Upper lobe of right lung (tissue), 1 donor: ENCODE measurements at places on chromosomes 13 and 19. TPM values are rescaled to one million over a fixed set of nuclear protein-coding genes. Genes with fewer than 3 reads are reported as not detected.

- peaks cover 52% of the 10 kb centered on the region for H3K36me3 ChIP-seq
- H3K27ac ChIP-seq = no peak overlapping the region
- H3K4me3 ChIP-seq = no peak overlapping the region
- no peaks in the 10 kb centered on the region for H3K27me3 ChIP-seq
- H3K4me1 ChIP-seq = peaks cover 7% of the 10 kb centered on the region
Measured at GRCh38 chr19:3975144-3975543, 4.2 kb upstream of the DAPK3 start.

DNA sequence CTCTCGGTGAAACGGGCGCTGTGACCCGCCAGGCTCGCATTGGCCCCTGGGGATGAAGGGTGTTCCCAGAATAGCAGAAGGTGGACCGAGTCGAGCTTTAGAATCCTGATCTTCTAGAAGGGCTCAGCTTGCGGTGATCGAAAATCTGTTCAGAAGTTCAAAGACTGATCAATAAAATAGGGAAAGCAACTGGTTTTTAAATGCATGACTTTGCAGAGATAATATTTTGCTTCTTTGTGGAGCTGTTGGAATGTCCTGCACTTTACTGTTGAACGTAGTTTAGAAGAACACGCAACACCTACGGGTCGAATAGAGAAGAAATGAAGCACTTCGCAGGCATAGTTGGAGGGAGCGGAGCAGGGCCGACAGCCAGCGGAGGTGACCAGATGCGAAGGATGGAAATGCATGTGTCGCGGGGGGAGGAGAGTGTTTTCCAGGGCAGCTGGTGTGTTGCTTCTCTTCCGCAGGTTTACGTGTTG is 766 bp downstream of the CEBPG start:
- peaks cover 6% of the 10 kb centered on the region for H3K36me3 ChIP-seq
- peak overlapping the region; percentile 74 for H3K4me3 ChIP-seq

DNA sequence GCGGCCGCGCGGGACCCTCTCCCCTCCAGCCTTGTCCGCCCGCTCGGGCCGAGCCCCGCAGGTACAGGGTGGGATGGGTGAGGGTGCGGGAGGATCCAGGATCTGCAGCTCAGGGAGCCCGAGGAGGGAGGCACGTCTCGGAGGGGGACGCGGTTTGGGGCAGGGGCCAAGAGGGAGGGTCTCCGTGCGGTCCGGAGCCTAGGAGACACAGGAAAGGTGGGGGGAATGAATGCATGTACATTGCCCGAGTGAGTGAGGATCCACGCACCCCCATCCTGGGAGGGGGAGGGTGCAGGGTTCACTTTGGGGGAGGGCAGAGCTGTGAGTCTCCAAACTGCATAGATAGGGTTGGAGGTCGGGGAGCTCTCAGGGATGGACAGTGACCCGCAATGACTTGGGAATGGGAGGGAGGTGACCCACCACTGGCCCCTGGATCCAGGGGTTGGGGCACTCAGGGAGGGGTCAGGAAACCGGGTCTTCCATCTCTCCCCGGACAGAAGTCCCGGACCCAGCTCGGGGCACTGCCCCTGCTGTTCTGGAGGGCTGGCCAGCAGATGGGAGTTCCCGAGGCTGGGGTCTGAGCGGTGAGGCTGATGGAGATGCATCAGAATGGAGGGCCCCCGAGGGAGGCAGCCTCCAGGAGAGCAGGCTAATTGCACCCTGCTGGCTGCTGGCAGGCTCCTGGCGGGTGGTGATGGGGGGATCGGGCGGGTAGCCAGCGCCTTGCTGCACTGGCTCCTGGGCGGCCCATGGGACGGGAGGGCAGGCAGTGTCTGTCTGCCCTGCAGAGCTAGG is 547 bp downstream of the KCNN1 start:
- no peak overlapping the region for H3K27ac ChIP-seq
- no peak for DNase-seq
- H3K27me3 ChIP-seq = peaks cover 27% of the 10 kb centered on the region
- H3K4me3 ChIP-seq = no peak overlapping the region

Gene FGF22
- total RNA-seq = 0.52 TPM

DNA sequence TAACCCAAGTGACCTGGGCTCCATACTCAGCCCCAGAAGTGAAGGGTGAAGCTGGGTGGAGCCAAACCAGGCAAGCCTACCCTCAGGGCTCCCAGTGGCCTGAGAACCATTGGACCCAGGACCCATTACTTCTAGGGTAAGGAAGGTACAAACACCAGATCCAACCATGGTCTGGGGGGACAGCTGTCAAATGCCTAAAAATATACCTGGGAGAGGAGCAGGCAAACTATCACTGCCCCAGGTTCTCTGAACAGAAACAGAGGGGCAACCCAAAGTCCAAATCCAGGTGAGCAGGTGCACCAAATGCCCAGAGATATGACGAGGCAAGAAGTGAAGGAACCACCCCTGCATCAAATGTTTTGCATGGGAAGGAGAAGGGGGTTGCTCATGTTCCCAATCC is 6.1 kb upstream of the CEACAM7 start:
- H3K27me3 ChIP-seq = no peaks in the 10 kb centered on the region
- no peaks in the 10 kb centered on the region for H3K4me1 ChIP-seq
- DNase-seq = no peak
- no peak overlapping the region for H3K4me3 ChIP-seq
- no peak overlapping the region for H3K27ac ChIP-seq
- H3K36me3 ChIP-seq = no peaks in the 10 kb centered on the region

Gene C19orf73
- total RNA-seq = 1.5 TPM

GRCh38 chr19:13665125-13665905 is 99.0 kb upstream of the MRI1 start:
- H3K4me1 ChIP-seq = no peaks in the 10 kb centered on the region
- no peak for DNase-seq
- H3K4me3 ChIP-seq = no peak overlapping the region
- H3K27ac ChIP-seq = no peak overlapping the region

DNA sequence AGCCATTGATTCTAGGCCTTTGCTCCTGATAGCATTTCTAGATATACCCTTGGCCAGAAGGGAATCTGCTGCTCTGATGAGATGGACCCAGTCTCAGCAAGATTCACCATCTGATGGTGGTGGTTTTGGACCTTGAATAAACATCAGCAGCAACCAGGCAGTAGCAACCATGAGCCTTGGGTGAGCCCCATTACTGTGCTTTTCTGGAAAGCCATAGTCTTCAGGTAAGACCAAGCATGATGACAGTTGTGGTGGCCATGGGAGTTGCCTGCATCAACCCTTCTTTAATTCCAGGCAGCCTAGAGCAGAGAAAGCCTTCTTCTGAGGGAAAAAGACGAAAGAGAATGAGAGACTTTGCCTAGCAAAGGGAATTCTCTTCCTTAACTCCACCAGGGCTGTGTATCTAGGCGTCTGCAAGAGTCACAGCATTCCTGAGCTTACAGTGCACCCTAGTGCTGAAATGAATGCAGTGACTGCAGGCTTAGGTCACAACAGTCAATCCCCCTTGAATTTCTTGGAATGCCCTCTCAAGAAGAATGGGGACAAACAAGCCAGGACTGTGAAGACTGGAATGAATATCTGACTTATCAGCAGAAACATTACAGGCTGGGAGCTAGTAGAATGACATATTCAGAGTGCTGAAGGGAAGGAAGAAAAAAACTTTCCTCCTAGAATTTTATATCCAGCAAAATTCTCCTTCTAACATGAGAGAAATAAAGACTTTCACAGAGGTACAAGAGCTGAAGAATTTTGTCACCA is 942.4 kb upstream of the PCDH20 start:
- H3K36me3 ChIP-seq = no peaks in the 10 kb centered on the region
- DNase-seq = no peak
- H3K27ac ChIP-seq = no peak overlapping the region
- no peaks in the 10 kb centered on the region for H3K27me3 ChIP-seq
- H3K4me1 ChIP-seq = no peaks in the 10 kb centered on the region

Gene RDH8
- not detected for total RNA-seq

GRCh38 chr13:99434258-99434788 is 66.9 kb upstream of the TM9SF2 start:
- H3K36me3 ChIP-seq = no peaks in the 10 kb centered on the region
- peaks cover 2% of the 10 kb centered on the region for H3K27me3 ChIP-seq
- no peak for DNase-seq
- peak overlapping the region; percentile 17 for H3K27ac ChIP-seq

Gene MIR17HG
- 3.3 TPM for total RNA-seq

DNA sequence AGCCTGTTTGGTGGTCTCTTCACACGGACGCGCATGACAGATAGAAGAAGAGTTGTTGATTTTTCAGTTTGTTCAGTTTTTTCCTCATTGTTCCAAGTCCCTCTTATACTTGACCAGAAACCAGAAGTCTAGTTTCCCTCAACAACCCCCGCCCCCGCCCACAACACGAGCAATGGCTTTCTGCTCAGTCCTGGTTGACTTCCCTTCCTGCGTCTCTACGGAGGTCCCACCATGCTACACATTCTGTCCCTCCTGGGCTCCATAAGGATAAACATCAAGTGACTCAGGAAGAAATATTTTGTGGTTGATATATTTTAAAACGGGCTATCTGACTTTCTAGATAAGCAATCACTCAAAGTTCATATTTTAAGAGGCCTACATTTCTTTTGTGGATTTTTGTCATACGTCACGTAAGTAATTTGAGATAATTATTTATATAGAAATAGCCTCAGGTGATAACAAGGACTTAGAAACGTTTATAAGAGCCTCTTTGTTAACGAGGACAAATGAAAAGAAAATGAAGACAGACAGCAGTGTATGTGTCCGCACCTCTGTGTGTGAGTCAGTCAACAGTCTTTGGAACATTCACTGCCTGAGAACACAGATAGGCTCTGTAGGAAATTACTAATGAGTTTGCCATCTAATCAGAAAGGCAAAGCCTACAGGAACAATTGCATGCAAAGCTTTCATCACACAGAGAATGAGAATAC is 214.4 kb downstream of the RAP2A start:
- no peaks in the 10 kb centered on the region for H3K36me3 ChIP-seq
- no peak overlapping the region for H3K4me3 ChIP-seq
- no peaks in the 10 kb centered on the region for H3K4me1 ChIP-seq
- no peak for DNase-seq

Gene MIA
- not detected for total RNA-seq

GRCh38 chr13:97387890-97388289 is 46.1 kb upstream of the RAP2A start:
- H3K27ac ChIP-seq = peak overlapping the region; percentile 67
- H3K4me3 ChIP-seq = no peak overlapping the region
- H3K36me3 ChIP-seq = peaks cover 31% of the 10 kb centered on the region
- peaks cover 19% of the 10 kb centered on the region for H3K4me1 ChIP-seq

Gene ADM5
- total RNA-seq = 1.9 TPM

DNA sequence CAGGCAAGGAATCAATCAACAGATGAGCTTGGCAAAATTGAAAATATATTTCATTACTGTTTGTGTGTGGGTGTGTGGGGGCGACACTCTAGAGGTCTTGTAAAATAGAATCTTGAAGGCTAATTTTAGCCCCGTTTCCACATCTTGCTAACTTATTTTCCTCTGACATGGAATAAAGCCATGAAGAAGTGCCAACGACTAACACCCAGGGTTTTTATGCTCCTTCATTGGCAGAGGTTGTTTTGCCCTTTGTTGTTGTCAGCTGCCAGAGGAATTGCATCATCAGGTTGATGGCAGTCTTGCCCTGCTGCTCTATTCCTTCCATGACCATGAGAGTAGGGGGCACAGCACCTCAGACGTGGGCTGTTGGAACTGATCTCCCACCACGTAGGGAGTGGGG is 30.6 kb upstream of the FAM216B start:
- H3K36me3 ChIP-seq = no peaks in the 10 kb centered on the region
- no peak overlapping the region for H3K4me3 ChIP-seq
- no peak for DNase-seq
- H3K27ac ChIP-seq = no peak overlapping the region
- H3K27me3 ChIP-seq = no peaks in the 10 kb centered on the region

Gene MED4
- total RNA-seq = 39.7 TPM

GRCh38 chr13:26529441-26529840 is 28.0 kb upstream of the WASF3 start:
- no peak overlapping the region for H3K27ac ChIP-seq
- peaks cover 5% of the 10 kb centered on the region for H3K27me3 ChIP-seq
- H3K4me3 ChIP-seq = no peak overlapping the region
- no peaks in the 10 kb centered on the region for H3K4me1 ChIP-seq
- H3K36me3 ChIP-seq = no peaks in the 10 kb centered on the region

Gene SSC5D
- total RNA-seq = 6.0 TPM

DNA sequence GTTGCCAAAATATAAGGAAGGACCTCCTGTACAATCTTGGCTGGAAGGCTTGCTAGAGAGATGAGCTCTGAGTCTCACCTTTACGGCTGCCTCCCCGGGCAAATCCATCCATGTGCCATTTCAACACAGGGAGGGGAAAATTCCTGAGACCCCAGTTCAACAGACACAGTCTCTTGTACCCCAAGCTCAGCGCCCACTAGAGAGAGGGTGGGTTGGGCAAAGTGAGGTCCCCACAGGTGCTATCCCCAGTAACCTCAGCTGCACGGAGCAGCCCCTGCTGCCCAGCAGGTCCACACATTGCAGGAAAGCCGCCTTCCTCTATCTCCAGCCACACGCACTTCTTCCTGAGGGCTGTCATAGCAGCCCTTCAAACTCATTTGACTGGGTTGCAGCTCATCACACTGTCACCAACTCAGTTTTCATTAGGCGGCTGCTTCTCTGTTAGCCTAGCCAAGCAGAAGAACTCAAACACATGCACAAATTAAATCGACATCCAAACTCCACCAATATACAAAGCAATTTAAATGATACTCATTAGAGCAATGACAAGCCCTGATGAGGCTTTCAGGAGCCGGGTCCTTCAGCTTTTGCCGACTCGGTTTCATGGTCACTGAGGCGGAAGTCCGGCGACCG is 80.4 kb downstream of the TSHZ3 start:
- no peak for DNase-seq

GRCh38 chr13:59801107-59801880 is 362.4 kb downstream of the DIAPH3 start:
- H3K27ac ChIP-seq = no peak overlapping the region
- no peak overlapping the region for H3K4me3 ChIP-seq
- H3K27me3 ChIP-seq = no peaks in the 10 kb centered on the region
- no peak for DNase-seq
- no peaks in the 10 kb centered on the region for H3K4me1 ChIP-seq

GRCh38 chr19:12834566-12834943 is at the start of gene RTBDN:
Gene RTBDN (minus strand): TSS chr19:12834579. CDS start chr19:12829979, 4,600 bp downstream.
- no peak within 1 kb of the TSS for H3K27ac ChIP-seq
- H3K27me3 ChIP-seq = peaks cover 91% of the 10 kb centered on the region

GRCh38 chr19:12867120-12868099 is 13.8 kb downstream of the DNASE2 start:
- no peaks in the 10 kb centered on the region for H3K27me3 ChIP-seq
- peak overlapping the region; percentile 44 for H3K4me3 ChIP-seq
- peaks cover 5% of the 10 kb centered on the region for H3K4me1 ChIP-seq
- H3K36me3 ChIP-seq = no peaks in the 10 kb centered on the region
- no peak overlapping the region for H3K27ac ChIP-seq
- DNase-seq = peak; percentile 84

Gene USHBP1
- total RNA-seq = 14.0 TPM

DNA sequence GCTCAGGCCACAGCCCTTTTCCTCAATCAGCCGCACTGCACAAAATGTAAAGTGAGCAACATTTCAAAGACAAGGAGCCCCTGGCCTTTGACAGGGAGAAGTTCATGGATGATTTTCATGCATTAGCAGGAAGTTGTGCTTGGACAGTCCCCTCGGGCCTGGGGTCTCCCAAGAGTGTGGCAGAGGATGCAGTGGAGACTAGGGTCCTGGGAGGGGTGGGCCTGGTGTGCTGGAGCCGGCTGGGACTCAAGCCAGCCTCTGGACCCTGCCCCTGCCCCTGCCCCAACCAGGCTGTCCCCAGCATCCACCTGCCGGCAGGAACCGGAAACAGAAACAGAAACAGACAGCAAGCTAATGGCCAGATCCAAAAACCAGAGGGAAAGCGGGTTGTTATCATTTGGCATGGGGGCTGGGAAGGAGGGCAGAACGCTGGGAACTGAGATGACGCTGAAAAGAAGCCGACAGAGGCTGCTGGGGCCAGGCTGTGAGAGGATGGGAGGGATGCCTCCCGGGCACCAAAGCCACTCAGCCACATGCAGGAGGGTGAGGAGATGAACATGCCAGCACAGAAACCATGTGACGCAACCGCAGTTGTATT is 2.3 kb downstream of the GAS6 start:
- H3K36me3 ChIP-seq = no peaks in the 10 kb centered on the region
- peaks cover 16% of the 10 kb centered on the region for H3K27me3 ChIP-seq
- peaks cover 35% of the 10 kb centered on the region for H3K4me1 ChIP-seq
- H3K4me3 ChIP-seq = peak overlapping the region; percentile 71
- DNase-seq = no peak
